ENCODE measurements at places on chromosomes 6 and 20.

GRCh38 chr6:29491574-29491973 is 3.8 kb upstream of the MAS1L start:
- DNase-seq = no peak

DNA sequence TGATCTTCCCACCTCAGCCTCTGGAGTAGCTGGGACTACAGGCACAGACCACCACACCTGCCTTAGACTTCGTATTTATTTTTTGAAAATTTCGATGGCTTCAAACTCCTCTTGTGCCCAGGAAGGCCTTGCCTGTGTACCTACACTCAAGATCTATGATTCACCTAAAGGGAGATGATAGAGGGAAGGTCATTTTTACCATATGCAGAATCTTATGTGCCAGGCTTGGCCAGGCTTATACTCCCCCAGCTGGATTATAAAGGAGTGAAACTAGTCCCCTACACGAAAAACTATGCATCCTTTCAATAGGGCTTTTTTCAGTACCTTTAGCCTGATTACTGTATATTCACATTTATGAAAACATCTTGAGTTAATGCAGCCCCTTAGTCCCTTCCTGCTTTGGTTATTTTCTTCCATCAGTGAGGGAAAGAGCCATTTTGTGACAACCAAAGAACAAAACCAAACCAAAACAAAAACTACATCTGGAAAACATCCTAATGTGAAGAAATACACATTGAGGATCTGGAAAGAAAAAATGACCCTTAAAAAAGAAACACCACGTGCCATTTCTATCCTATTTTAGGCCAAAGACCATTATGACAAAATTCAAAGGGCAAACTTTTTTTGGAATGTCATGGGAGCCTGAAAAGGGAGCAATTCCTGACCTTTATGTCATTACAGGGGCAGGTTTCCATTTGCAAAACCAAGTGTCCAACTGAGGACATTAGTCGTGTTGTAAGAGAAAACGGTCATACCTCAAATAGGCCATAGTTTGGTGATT is 34.7 kb downstream of the RIPOR2 start:
- no peak for DNase-seq

DNA sequence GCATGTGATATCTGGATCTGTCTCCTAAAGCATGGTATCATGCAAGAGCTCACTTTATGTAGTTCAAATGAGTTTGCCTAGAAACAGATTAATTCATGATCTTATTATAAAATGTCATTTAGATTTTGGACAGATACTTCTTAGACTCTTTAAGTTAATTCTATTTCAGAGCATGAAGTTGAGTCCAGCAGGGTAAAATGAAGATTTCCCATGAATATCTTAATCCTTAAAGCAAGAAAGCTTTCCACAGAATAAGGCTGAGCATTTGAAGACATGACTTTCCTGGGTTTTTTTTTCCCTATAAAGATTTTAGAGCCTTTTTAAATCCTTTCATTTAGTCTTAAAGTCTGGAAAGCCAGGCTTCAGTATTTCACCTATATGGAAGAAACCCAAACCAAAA is 556.0 kb upstream of the GJE1 start:
- no peak for DNase-seq

GRCh38 chr6:111857674-111858337 is 15.4 kb downstream of the FYN start:
- no peak for DNase-seq

DNA sequence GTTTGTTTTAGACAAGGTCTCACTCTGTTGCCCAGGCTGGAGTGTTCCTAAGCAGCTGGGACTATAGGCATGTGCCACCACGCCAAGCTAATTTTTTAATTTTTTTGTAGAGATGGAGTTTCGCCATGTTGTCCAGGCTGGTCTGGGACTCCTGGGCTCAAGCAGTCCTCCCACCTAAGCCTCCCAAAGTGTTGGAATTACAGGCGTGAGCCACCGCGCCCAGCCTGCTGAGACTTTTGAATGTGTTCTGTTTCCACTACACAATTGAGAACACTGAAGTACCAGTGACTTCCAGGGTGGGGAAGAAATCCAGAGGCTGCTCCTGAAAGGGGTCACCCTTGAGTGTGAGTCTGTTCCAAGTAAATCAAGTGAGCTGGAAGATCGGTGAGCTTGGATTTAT is 81.3 kb upstream of the ARMC2 start:
- DNase-seq = no peak

DNA sequence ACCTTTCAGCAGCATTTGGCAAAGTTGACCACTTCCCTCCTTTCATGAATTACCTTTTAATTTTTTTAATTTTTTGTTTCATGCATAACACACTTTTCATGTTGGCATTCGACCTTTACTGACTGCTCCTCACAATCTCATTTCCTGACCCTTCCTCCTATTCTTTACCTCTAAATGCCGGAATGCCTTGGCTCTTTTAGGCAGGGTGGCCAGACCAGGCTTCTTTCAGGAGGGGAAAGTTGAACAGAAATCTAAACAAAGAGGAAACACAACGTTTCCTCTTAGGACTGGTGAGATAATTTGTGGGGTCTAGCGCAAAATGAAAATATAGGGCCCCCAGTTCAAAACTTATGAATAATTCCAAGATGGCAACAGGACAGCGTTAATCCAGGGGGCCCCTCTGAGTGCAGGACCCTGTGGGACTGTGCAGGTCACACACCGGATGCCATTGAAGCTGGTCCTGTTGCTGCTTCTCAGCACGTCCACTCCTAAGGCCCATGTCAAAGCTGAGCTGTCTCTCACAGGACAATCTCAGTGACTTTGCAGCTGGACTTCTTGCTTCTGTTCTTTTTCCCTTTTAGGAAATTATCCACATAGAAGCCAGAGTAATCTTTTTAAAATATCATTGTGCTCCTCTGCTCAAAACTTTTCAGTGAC is 313.8 kb downstream of the HDGFL1 start:
- DNase-seq = no peak

GRCh38 chr6:50116797-50117542 is 67.2 kb upstream of the DEFB112 start:
- peak; percentile 11 for DNase-seq
